Activated CD8-positive, alpha-beta T cell treated with anti-CD3 and anti-CD28 coated beads, Interleukin-2, amount 10 ng/mL, durations not matched to agents 7 days and 5 days (primary cell): ENCODE measurements at places on chromosomes 2 and 18. TPM values are rescaled to one million over a fixed set of nuclear protein-coding genes. Genes with fewer than 3 reads are reported as not detected.
A peak's percentile ranks its signal among the peaks of the same experiment; 100 is the strongest.

DNA sequence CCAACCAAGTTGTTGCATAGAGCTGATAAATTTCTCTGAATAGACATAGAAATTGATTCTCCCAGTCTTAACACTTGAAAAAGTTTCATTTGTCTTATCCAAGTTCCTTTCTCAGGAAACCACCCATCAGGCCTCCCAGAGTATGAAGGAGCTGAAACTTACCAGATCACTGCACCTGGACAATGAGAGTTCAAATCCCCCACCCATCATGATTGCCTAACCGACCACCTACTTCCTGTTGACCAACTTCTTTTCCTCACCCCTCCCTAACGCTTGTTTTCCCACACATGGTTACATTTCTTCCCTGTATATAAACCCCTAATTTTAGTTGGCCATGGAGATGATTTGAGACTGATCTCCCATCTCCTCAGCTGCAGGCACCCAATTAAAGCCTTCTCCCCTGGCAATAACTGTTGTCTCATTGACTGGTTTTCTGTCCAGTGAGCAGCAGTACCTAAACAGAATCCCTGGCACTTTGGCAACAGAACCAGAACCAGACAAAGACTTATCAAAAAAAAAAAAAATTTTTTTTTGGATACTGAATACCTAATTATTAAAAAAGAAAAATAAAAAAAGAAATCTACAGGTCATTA, 103.0 kb downstream of the SPIRE1 start:
- no peak for DNase-seq
- H3K27me3 ChIP-seq, result peaks cover 7% of the 10 kb centered on the region
- peaks cover 3% of the 10 kb centered on the region for H3K4me1 ChIP-seq
- no peak overlapping the region for H3K27ac ChIP-seq

DNA sequence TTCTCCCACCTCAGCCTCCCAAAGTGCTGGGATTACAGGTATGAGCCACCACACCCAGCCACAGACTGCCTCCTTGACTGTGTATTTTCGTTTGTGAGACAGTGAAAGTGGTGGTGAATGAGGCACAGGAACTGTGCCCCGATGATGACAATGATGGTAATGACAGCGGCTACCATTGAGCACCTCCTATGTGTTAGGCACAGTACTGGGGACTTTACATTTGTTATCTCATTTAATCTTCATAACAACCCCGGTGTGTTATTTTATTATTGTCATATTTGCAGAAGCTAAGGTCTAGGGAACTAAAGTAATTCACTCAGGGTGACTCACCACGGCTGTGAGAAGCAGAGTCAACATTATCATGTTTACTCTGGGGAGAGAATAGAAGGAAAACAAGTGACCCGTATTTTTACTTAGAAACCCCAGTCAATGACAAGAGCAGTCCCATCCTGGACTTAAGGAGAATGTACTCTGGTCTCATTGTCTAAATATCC, 77.6 kb upstream of the ALPP start:
- no peaks in the 10 kb centered on the region for H3K27me3 ChIP-seq
- H3K27ac ChIP-seq, result no peak overlapping the region
- peaks cover 19% of the 10 kb centered on the region for H3K36me3 ChIP-seq
- no peak for DNase-seq
- H3K4me3 ChIP-seq, result no peak overlapping the region

- no peak overlapping the region for H3K27ac ChIP-seq
- no peak overlapping the region for H3K4me3 ChIP-seq
Measured at GRCh38 chr18:27014841-27015240, 149.3 kb upstream of the AQP4 start.

DNA sequence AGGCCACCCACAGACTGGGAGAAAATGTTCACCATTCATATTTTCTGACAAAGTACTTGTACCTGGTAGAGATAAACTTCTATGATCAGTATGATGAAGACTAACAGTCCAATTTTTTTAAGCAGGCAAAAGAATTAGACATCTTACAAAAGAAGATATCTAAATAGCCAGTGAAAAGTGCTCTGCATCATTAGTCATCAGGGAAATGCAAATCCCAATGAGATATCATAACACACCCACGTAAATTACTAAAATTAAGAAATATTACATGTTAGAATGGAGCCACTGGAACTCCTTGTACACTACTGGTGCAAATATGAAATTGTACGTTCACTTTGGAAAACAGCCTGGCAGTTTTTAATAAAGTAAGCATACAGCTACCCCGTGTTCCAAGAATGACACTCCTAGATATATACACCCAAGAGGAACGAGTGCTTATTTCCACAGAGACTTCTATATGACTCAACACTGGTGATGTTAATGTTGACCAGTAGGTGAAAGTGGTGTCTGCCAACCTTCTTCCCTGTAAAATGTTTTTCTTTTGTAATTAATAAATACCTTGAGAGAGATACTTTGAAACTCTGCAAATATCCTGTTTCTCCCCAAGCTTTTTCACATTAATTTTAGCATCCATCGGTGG, 80.3 kb downstream of the NPAS2 start:
- H3K27ac ChIP-seq, result no peak overlapping the region
- no peak overlapping the region for H3K4me3 ChIP-seq
- no peak for DNase-seq
- H3K36me3 ChIP-seq, result no peaks in the 10 kb centered on the region
- peaks cover 2% of the 10 kb centered on the region for H3K4me1 ChIP-seq

DNA sequence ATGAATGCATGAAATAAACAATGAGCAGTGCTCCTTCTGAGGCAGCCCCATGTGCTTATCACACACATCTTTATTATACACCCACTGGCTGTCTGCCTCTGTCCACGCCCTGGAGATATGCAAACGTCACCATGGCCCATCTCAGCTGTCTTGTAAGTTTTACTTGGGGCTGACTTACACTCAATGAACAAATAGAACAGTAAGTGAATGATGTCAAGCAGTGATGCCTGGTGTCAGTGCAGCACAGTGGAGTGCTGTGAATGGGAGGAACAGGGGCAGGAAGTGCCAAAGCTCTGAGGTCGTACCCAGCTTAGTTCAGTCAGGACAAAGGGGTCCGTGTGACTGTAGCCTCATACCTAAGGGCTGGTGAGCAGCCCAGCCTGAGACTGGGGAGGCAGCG, 659.5 kb upstream of the HS6ST1 start:
- H3K27me3 ChIP-seq, result no peaks in the 10 kb centered on the region
- no peak for DNase-seq
- no peaks in the 10 kb centered on the region for H3K36me3 ChIP-seq
- H3K4me3 ChIP-seq, result no peak overlapping the region
- H3K4me1 ChIP-seq, result no peaks in the 10 kb centered on the region
- no peak overlapping the region for H3K27ac ChIP-seq

GRCh38 chr18:420661-421246, 79.7 kb downstream of the COLEC12 start:
- no peak for DNase-seq
- no peak overlapping the region for H3K27ac ChIP-seq
- H3K4me1 ChIP-seq, result no peaks in the 10 kb centered on the region
- H3K36me3 ChIP-seq, result no peaks in the 10 kb centered on the region

- H3K27me3 ChIP-seq, result peaks cover 11% of the 10 kb centered on the region
- no peaks in the 10 kb centered on the region for H3K36me3 ChIP-seq
- no peak overlapping the region for H3K27ac ChIP-seq
- no peak overlapping the region for H3K4me3 ChIP-seq
Measured at GRCh38 chr2:5674026-5674340, 18.2 kb upstream of the SOX11 start.

DNA sequence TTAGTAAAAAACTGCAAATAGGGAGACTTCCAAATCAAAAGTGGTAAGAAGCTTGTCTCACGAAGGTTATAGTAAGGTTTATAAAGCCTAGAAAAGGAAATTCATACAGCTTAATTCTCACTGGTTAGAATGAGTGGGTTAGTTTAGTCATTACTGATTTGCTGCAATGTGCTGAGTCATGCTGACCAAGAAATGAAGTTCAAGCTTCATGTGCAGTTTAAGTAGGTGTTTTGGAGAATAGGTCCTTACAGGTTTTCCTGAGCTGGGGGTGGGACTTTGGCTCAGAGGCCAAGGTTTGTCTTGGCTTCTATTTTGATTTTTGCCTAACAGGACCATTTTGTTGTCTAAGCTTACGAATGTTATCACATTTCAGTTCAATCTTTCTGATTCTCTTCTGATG, 15.1 kb downstream of the CLIP4 start:
- no peak for DNase-seq
- H3K4me1 ChIP-seq, result peaks cover 13% of the 10 kb centered on the region
- H3K27ac ChIP-seq, result peak overlapping the region; percentile 3
- no peak overlapping the region for H3K4me3 ChIP-seq

- peaks cover 2% of the 10 kb centered on the region for H3K27me3 ChIP-seq
- no peak for DNase-seq
- H3K36me3 ChIP-seq, result no peaks in the 10 kb centered on the region
- no peaks in the 10 kb centered on the region for H3K4me1 ChIP-seq
Measured at GRCh38 chr2:101961338-101962191, 30.2 kb upstream of the IL1R2 start.

DNA sequence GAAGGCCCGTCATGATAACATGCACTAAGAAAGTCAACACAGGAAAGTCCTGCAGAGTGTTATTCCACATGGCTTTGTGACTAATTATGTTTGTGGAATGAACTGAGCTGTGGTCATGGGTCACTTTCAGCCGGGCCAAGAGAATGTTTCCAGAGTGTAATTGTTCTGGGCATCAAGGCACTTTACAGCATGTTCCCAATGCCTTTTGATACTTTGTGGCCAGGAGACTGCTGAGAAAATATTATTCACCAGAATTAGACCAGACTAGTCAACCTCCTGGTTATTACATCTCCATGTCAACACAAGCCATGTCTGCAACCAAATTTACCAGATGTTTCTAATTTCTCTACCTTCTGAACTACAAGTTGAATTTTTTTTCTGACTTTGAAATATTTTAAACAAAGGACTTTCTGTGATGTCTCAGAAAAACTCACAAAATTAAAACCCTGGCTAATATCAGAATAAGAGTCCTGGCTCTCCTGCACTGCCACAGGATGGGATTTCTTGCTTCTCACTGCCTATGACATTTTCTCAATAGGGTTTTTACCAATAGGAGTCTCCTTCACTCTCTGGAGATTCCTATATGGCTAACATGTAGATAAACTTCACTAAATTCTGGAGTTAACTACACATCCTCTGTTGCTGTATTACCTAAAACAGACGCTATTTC, 90.6 kb upstream of the WDR75 start:
- peaks cover 20% of the 10 kb centered on the region for H3K4me1 ChIP-seq
- peaks cover 4% of the 10 kb centered on the region for H3K36me3 ChIP-seq
- no peak for DNase-seq
- H3K27me3 ChIP-seq, result no peaks in the 10 kb centered on the region

- peaks cover 40% of the 10 kb centered on the region for H3K4me1 ChIP-seq
- H3K27me3 ChIP-seq, result no peaks in the 10 kb centered on the region
- no peak overlapping the region for H3K4me3 ChIP-seq
- no peak overlapping the region for H3K27ac ChIP-seq
- DNase-seq, result no peak
- no peaks in the 10 kb centered on the region for H3K36me3 ChIP-seq
Measured at GRCh38 chr2:113214141-113214540, 40.4 kb downstream of the PSD4 start.

GRCh38 chr2:43400508-43400907, 174.1 kb upstream of the ZFP36L2 start:
- H3K27ac ChIP-seq, result no peak overlapping the region
- DNase-seq, result no peak
- no peak overlapping the region for H3K4me3 ChIP-seq
- H3K27me3 ChIP-seq, result no peaks in the 10 kb centered on the region
- H3K4me1 ChIP-seq, result peaks cover 7% of the 10 kb centered on the region

DNA sequence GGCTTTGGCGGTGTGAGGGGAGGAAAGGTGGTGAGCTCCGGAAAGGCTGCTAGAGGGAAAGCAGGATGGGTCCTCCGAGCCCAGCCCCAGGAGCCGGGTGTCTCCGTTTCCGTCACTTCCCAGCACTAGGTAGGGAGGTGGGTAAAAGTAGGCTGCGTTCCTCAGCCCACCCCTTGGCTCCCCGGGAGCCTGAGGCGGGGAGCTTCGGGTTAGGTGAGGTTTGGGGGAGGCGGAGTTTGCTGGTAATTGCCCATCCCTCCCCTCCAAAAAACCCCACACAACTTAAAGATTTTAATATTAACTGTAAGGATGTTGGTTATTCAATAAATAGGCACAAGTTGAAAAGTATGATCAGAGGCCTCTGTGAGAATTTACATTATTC, 552 bp upstream of the ATF2 start:
- peak overlapping the region; percentile 97 for H3K27ac ChIP-seq
- peak overlapping the region; percentile 95 for H3K4me3 ChIP-seq
- H3K4me1 ChIP-seq, result peaks cover 42% of the 10 kb centered on the region
- no peaks in the 10 kb centered on the region for H3K27me3 ChIP-seq

DNA sequence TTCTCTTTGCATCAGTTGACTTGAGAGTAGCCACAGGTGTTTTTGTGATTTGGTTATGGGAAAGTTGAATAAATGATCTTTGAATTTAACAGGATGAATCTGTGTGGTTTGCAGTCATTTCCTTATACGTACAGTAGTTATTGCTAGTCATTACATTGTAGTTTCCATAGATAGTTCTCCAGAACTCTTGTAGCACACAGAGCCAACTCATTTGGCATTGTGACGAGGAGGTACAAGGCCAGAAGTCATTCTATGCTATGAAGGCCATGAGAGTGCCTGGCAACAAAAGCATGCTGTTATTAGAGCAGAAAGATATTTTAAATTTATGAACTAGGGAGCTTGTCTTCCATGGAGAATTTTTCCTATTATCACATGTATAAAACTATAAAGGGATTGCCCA, 973.0 kb upstream of the CHAC2 start:
- H3K4me3 ChIP-seq, result no peak overlapping the region
- H3K27ac ChIP-seq, result no peak overlapping the region
- no peaks in the 10 kb centered on the region for H3K4me1 ChIP-seq
- H3K27me3 ChIP-seq, result no peaks in the 10 kb centered on the region
- no peaks in the 10 kb centered on the region for H3K36me3 ChIP-seq
- no peak for DNase-seq

The GCG gene
- not detected for total RNA-seq

The INHA gene
- total RNA-seq, result not detected

The MRO gene
- total RNA-seq, result not detected
